ENCODE measurements at places on chromosomes 5 and 9. TPM values are rescaled to one million over a fixed set of nuclear protein-coding genes. Genes with fewer than 3 reads are reported as not detected.

GRCh38 chr5:1292846-1293415 lies 1.9 kb downstream of the TERT start:
- DNase-seq: peak; percentile 2

- DNase-seq: no peak
These were observed 57.4 kb downstream of the ATPSCKMT start for GRCh38 chr5:10192309-10192708.

The ADCY2 gene
- not detected for total RNA-seq

DNA sequence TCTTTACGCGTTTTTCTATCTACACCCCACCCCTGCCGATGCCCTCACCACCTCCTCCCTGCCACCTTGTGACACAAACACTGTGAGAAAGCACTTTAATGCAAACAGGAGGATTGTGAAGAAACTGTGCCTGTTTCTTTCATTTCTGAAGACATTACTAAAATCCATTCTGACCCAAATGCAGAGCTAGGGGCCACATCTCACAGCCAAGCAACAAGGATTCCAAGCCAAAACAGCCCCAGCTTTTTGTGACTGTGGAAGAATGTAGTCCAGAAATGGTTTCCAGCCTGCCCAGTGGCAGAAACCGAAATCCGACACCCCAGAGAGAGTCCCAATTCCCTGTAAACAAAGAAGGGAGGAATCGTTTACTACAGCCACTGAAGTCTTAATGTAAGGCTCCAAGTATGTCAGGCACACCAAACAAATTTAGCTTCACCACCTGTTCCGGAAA lies 190.9 kb downstream of the TTC39B start:
- no peak for DNase-seq

The KIF12 gene
- total RNA-seq: not detected

DNA sequence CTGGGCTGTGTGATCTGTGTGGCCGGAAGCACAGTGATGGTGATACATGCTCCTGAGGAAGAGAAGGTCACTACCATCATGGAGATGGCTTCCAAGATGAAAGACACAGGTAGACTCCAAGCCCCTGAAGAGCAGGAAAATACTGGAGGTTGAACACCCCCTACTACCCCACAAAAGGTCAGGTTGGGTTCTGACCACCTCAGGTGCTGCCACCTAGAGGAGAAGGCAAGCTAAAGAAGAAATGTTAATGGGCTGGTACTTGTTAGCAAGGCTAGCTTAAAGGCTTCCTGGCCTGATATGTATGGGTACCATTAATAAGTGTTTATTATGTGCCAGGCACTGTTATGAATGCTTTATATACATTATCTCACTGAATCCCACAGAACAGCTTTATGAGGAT lies 11.7 kb downstream of the NIPAL4 start:
- no peak for DNase-seq

DNA sequence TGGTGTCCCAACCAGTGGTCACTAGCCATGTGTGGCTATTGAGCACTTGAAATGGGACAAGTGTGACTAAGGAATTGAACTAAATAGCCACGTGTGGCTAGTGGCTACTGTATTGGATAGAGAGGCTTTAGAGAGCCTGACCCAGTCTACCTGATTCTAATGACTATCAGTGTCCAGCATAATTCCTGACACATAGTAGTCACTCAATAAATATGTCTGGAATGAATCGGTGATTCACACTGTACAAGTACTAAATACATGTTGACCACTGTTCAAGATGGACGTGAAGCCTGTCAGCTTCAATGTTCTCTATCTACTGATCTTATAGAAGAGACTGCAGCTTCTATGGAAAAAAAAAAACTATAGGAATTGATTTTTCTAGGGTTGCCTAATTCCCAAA lies 57.7 kb upstream of the MAST4 start:
- DNase-seq: no peak

The PDE6A gene
- not detected for total RNA-seq

DNA sequence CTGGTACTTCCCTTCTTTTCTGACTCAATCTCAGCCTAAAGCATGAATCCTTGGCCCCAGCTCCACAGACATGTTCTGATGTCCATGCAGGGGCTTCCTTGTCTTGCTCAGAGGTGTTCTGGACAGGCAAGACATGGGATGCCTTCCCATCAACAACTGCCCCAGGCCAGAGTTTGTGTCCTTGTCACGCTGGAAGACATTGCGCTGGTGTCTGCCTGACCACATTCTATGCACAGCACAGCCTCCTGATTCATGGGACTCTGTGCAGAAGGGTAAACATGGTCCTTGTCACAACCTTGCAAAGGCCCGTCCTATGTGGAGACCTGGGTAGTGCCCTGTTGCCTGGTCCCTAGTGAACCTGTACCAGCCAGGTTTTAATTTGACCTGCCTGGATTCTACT lies 212.2 kb downstream of the FSTL4 start:
- no peak for DNase-seq

DNA sequence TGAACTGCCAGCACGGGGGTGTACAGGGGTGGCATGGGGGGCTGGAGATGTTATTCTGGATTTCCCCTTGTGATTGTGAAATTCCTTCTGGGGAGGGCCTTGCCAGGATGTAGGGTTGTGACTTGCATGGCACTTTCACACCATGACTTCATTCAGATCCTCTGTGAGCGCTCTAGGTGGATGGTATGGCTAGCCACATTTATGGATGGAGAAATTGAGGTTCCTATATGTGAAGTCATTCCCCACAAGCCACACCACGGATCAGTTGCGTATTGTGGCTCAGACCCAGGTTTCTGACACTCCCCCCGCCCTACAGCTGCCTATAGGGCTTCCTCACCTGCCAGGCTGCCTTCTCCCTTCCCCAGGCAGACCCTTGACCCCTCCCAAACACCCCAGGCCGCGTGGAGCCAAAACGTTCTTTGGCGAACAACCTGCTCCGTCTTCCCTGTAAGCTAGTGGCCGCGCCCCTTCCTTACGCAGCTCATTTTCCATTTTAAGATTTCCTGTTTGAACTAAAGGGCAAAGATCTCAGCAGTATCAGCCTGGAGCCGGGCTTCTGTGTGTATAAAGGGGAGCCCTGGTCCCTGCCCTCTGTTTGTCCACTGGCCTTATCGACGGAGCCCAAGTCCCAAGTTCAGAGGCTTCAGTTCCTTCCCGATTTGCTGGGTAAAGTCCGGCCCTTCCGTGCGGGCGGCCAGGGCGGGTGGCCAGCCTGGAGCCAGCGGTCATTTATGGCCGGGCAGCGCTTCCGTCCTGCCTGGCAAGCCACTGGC lies 97.8 kb upstream of the KLF4 start:
- DNase-seq: no peak

The ZDHHC21 gene
- total RNA-seq: 9.2 TPM

DNA sequence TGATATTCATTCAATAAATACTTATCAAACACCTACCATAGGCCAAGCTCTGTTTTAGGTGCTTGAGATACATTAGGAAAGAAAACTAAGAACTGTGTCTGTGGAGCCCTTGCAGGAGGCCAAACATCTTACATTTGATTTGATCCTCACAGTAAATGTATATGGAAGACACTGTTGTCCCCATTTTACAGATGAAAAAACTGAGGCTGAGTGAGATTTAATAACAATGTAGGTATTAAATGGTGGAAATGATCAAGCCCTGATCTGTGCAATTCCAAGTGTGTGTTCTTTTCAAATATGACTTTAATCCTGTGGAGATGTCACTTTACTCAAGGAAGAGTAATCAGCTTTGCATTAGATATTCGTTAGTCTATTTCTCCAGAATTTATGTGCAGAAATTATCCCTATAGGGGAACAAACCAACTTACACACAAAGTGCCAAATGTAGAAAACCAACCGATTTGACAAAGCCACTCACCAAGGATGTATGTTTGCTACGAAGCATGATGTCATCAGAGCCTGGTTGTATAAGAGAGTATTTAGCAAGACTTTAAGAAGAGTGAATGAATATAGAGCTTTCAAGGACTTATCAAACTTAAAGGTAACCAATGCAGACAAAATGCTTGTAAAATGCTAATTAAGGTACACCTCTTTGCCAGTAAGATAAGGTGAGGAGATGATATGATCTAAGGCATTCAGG lies 153.9 kb upstream of the NFIB start:
- DNase-seq: no peak

DNA sequence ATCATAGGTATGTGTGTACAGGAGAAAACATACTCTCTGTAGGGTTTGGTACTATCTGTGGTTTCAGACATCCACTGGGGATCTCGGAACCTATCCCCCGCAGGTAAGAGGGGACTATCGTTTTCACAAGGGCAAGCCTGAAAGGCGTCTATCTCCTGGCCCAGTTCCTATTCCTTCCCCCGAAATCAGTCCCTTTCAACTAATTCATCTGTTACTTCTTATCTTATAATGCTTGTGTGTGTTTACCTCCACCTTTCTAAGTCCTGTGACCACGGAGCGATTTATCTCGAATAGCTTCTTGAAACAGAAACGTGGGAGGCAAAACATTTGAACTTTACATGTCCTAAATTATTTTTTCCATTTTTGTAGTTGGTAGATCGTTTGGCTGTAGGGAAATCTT lies 11.4 kb downstream of the ABO start:
- DNase-seq: no peak

The TMC1 gene
- not detected for total RNA-seq

DNA sequence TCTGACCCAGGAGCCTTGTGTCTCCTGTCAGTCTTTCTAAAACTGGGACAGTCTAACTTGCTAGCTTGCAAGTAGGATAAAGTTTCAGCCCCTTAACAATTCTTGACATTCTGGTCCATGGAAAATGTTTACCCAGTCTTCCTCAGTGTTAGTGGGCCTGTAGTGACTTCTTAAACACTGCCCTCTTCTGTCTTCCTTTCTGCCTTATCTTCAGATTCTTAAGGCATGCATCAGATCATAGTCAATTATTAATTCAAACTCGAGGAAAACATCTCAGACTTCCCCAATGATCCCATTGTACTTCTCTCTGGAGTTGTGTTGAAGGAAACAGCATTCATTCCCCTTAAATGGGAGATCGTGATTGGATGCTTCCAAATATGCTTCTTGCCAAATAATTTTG lies 1199.8 kb downstream of the DTWD2 start:
- no peak for DNase-seq

The DAB2 gene
- 33.0 TPM for total RNA-seq

DNA sequence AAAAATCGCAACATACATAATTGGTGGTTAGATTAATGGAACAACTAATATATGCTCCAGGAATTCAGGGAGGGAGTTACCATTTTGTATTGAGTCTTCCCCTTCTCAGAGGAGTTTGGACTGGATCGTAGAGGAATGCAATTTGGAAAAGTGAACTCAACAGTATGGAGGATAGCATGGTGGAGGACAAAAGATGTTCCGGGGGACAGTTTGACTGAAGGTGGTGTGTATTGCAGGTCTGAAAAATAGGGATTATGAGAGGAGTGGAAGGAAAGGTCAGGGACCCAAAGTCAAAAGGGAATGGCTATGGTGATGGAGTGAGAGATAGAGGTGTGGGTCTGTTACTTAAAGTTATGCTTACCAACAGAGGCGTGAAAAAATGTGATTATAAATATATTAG lies 1.5 kb downstream of the DNAJC21 start:
- no peak for DNase-seq

- no peak for DNase-seq
These were observed 161.6 kb upstream of the TSLP start for GRCh38 chr5:110909950-110910349.

DNA sequence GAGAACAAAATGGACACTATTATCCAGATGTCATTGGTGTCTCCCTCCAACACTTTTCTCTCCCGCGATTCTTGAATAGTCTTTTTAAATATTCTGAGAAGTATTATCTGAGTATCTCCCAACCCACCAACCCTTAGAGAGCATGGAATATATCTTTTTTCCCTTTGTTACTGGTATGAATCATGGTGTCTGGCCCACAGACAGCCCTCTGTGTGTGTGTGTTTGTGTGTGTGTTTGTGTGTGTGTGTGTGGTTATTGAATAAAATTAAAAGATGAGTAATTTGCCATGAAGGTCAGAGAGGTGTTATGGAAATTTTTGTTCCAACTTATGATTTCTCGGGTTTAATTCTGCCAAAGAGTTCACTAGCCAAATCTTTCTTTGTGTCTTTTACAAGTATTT lies 47.7 kb downstream of the CAMK4 start:
- DNase-seq: no peak

DNA sequence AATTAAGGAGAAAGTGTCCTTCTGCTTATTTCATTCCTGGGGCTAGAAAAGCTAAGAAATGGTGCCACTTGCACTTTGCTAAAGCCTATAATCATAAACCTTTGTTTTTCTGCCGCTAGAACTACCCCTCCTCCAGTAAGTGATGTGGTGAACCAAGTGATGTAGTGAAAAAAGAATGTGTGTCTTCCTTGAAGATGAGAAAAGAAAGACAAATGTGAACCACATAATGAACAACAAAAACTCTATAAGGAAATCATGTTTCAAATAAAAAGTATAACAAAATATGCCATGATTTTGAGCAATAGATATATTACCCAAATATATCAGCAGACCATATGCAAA lies 179.0 kb upstream of the SGCD start:
- DNase-seq: no peak

- DNase-seq: no peak
These were observed 39.9 kb downstream of the SHOC1 start for GRCh38 chr9:111754800-111755199.

DNA sequence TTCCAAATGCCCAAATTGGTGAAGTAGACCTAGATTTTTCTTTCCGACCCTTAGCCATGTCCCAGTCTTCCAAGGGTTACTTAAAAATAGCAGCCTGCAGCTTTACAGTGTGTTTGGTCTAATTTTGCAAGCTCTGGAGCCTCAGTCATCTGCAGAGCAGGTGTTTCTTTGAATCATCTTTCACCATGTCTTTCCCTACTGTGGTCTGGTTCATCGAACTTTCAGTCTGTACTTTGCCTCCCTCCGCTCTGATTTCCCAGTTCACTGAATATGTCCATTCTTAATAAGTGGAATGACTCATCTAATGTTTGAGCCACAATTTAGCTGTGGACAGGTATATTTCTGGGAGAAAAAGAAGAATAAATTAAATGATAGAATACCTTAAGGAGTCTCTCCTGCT lies 1060.7 kb downstream of the EFNA5 start:
- DNase-seq: no peak

- DNase-seq: peak; percentile 73
These were observed 45.7 kb downstream of the SLC46A2 start for GRCh38 chr9:112844771-112845542.

GRCh38 chr5:132050661-132051552 lies 9.5 kb upstream of the IL3 start:
- no peak for DNase-seq

DNA sequence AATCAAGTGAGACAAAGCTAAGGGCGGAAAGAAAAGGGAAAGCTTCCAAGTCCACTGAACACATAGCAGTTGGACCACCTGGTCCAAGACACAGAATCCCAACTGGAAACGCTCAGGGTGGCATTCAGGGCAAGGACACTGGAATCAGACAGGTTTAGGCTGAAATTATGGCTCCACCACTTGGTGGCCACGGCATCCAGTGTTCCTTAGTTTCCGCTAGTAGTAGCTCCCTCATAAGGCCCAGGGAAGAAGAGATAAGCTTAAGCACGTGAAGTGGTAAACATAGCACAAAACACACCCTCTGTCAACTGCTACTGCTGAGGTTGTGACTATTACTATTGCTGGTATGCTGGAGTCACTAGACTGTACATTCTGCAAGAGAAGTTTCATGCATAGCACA lies 209.4 kb downstream of the GLIS3 start:
- no peak for DNase-seq

Measured in natural killer cell (primary cell).